Dorsolateral prefrontal cortex (tissue), 122 donors: ENCODE measurements at places on chromosomes 7 and 10.
A peak's percentile ranks its signal among the peaks of the same experiment; 100 is the strongest.

- DNase-seq = no peak
Measured at GRCh38 chr7:95141755-95142154, 182.6 kb downstream of the PON1 start.

- DNase-seq = no peak
Measured at GRCh38 chr7:81590131-81590530, 179.7 kb downstream of the HGF start.

DNA sequence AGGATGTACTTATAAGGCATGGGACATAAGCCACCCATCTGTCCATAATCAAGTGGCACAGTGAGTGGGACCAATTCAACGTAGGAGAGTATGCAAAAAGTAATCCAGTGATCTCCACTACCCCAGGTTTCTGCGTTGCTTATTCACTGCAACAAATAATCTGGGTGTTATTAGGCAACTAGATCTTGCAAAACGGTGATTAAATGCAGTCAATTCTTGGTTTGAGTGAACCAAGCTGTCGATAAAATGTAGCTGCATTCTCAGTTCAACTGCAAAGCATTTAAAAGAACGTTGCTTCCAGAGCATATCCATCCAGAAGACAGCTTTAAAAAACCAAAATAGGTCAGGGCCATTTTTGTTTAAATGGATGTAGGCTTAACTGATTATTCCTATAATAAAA lies 5.0 kb downstream of the LSMEM1 start:
- no peak for DNase-seq

GRCh38 chr10:80443531-80443974 lies 10.6 kb upstream of the TSPAN14 start:
- no peak for DNase-seq

DNA sequence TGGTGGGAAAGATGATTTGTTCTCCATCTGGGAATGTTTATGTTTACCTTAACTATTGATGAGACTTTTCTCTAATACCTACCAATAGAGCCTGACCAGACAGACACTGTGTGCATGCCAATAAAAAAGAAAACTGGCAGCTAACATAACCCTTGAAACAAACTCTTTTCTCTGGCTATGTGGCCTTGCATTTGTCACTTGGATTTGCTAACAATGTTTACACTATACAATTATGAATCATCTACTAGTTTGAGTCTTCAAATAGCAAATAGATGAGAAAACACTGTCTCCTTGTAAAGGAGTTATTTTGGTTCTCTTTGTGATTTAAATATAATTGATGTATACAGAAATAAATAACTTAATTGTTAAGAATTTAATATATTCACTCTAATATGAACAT lies 273.1 kb downstream of the SEMA3D start:
- no peak for DNase-seq

DNA sequence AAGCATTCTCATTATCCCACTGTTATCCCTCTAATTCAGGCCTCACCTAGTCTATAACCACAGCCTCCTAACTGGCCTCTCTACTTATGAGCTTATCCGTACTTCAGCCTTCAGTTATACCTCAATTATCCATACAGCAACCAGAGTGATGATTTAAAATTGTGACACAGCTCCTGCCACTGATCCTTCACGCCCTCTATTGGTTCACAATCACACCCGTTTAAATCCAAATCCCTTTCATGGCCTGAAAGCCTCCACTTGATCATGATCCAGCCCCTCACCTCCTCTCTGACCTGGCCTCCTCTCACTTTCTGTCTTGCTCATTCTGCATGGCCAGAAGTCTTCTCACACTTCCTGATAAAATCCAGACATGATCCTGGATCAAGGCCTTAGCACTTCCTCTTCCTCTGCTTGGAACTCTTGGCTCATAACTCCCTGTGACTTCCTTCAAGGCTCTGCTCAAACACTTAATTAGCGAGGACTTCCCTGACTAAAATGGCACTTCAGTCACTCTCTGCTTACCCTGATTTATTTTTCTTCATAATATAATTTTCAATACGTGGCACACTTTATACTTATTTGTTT lies 19.0 kb upstream of the TMEM26 start:
- DNase-seq = no peak

DNA sequence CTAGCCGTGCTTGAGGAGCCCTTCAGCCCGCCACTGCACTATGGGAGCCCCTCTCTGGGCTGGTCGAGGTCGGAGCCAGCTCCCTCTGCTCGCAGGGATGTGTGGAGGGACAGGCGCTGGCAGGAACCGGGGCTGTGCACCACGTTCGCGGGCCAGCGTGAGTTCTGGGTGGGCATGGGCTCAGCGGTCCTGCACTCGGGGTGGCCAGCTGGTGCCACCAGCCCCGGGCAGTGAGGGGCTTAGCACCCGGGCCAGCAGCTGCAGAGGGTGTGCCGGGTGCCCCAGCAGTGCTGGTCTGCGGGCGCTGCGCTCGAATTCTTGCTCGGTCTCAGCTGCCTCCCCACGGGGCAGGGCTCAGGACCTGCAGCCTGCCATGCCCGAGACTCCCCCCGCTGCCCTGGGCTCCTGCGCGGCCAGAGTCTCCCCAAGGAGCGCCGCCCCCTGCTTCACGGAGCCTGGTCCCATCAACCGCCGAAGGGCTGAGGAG lies 90.8 kb upstream of the NRG3 start:
- no peak for DNase-seq

GRCh38 chr10:68871731-68872342 lies 29.3 kb upstream of the DDX50 start:
- DNase-seq = no peak

- no peak for DNase-seq
Measured at GRCh38 chr10:28545967-28546644, 13.2 kb downstream of the WAC start.

- DNase-seq = no peak
Measured at GRCh38 chr10:33947544-33947943, 613.1 kb upstream of the NRP1 start.

- peak; percentile 43 for DNase-seq
Measured at GRCh38 chr7:1466524-1467271, 7.4 kb upstream of the MICALL2 start.

DNA sequence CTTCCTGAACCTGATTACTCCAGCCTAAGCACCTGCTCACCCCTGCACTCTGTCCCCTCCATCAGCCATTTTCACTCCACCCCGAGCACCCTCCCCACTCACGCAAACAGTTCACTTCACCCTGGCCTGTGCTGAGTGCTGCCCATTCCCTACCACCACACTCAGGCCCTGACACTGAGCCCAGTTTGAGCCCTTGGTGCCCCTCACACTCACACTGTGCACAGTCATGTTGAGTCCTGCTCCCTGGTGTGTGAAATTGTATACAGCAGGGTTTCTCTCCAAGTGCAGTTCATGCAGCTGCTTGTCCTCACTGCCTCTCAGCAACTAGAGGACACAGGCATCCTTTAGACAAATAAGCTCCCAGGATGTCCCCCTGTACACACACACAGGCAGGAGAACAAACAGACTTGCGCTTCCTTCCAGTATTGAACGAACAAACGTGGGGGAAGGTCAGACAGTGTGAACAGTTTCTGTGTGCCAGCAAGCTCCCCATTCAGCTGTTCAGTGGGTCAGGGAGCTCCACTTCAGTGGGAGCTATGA lies 6.8 kb downstream of the MYO1G start:
- DNase-seq = no peak

DNA sequence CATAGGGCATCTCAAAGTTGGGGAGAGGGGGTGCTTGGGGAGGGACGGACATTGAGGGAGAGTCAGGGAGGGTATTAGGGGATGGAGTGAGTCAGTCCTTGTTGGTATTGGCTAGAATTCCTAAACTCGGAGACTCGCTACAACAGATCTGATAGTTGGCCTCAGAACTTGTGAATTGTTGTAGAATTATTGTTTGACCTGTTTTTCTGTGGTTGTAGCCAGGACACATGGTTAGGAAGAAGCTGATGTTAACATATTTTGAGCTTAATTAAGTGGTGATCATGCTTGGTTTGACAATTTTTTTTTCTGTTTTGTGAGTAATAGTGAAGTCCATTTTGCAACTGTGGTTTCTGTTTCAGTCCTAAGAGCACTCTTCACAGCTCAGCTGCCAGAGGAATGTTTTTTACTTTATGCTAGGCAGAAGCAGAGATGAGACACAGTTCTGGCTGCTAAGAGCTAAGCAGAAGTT lies 1190.3 kb upstream of the C7orf33 start:
- DNase-seq = no peak

DNA sequence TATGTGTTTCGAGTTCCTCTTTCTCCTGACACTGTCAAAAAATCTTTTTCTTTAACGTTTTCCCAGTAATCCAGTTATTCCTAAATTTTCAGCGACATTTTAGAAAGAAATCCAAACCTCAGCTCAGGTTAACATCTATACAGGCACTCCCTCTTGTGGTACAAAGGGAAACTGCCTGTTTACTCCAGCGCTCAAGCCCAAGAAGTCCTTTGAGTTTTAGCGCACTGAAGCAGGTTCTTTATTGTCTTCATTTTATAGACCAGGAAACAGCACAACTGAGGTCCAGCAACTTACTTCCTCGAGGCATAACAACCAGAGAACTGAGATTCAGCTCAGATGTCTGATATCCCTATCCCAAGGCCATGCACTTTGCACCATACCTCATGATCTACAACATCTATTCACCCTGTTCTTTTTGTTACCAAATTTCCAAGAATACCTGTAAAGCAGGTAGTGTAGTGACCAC lies 287.2 kb upstream of the MKLN1 start:
- no peak for DNase-seq

DNA sequence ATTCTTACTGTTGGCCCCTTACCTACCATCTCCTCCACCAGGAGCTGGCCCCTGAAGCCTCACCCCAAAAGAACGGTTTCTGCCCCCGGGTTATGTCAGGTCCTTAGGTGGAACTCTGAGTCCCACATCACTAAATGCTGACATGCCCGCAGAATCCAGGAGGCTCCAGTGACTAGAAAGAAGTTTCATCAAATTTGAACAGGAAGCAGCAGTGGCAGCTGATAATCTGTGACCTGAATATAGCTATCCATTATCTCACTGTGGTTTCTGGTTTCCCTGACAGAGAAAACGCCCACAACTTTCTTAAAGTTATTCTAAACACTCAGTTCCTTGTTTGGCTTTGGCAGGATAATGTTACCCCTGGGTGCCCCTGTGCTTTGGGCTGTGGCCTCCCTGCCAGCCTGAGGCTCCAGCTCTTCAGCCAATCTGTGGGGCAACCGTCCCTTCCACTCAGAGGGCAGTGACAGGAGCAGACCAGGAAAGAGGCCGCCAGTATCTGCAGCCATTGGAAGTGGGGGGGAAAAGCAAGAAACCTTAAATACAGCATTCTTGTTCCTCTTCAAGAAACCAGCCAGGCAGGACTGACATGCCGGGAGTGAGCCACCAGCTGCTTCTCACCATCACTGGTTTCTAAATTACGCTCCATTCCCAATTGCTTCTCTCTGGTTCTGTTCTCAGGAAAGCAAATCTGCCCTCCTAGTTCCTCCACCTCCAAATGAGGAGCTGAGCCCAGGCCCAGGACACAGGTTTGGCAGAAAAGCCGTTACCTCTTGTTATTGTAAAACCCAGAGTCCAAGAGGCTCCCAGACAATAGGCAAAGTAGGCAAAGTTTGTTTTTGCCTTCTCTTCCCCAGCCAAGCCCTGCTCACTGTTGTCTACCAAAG lies 41.2 kb upstream of the VCL start:
- DNase-seq = no peak

GRCh38 chr7:28277364-28277763 lies 96.8 kb upstream of the JAZF1 start:
- DNase-seq = no peak

DNA sequence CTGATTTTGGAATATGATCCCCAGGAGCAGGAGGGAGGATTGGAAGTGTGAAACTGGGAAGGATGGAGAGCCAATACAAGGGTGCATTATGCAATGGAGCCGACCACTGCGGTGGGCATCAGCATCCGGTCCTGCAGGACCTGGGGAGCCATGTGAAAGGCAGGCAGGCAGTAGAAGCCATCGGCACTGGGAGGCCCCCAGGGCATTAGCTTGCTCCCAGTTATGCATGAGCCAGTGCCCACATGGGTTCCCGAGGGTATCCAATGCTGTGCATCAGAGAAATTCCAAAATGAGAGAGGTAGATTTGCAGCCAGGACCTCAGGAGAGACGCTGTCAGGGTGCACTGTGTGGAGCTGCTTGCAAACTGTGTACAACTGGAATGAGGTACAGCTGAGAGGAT lies 8.7 kb upstream of the KCP start:
- no peak for DNase-seq

DNA sequence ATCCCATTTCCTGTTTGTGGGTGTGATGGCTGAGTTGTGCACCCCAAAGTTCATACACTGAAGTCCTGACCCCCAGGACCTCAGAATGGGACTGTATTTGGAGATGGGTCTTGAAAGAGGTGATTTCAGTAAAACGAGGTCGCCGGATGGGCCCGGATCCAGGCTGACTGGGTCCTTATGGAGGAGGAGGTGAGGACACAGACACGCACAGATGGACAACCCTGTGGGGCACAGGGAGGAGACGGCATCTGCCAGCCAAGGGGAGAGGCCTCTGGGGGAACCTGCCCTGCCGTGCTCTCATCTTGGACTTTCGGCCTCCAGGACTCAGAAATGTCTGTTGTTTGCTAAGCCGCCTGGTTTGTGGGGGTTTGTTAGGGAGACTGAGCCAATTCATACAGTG lies 61.1 kb downstream of the PTPRN2 start:
- DNase-seq = no peak

- no peak for DNase-seq
Measured at GRCh38 chr10:32516567-32517495, 70.9 kb downstream of the CCDC7 start.

- DNase-seq = no peak
Measured at GRCh38 chr10:124116771-124117510, 23.5 kb upstream of the CHST15 start.

- no peak for DNase-seq
Measured at GRCh38 chr10:74841265-74841973, 15.0 kb downstream of the KAT6B start.

DNA sequence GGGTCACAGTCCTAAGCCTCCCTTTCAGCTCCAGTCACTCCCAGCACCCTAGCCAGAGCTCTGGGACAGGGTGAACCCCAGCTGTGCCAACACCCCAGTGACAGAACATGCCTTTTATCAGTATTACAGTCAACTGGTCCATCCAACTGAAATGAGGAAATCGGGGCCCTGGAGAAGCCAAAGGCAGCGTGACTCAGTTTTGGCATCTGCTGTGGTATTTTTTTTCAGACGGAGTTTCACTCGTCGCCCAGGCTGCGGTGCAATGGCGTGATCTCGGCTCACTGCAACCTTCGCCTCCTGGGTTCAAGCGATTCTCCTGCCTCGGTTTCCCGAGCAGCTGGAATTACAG lies 3.4 kb upstream of the CLDN15 start:
- DNase-seq = no peak

DNA sequence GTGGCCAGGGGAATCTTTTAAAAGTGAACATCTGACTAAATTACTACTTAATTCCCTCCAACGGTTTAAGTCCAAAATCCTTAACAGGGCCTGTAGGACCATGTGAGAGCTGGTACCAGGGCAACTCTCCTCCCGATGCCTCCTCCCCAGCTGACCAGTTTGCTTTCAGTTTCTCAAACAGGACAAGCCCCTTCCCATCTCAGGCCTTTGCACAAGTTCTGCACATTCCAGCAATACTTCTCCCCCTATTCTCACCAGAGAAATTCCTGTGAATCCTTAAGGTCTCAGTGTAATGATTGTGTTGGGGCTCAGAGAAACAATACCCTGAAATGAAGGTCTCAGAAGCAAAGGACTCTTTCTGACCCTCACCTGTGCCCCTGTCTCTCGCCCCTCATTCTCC lies 8.0 kb upstream of the CALHM1 start:
- no peak for DNase-seq

GRCh38 chr7:35768346-35768745 lies 32.5 kb upstream of the SEPTIN7 start:
- peak; percentile 54 for DNase-seq
